GOT3 (cell line): ENCODE measurements at places on chromosomes 2 and 18.

GRCh38 chr18:3454365-3455089 is 4.6 kb downstream of the TGIF1 start:
- no peak for DNase-seq

GRCh38 chr18:70046207-70046606 is 98.5 kb upstream of the CD226 start:
- no peak for DNase-seq

DNA sequence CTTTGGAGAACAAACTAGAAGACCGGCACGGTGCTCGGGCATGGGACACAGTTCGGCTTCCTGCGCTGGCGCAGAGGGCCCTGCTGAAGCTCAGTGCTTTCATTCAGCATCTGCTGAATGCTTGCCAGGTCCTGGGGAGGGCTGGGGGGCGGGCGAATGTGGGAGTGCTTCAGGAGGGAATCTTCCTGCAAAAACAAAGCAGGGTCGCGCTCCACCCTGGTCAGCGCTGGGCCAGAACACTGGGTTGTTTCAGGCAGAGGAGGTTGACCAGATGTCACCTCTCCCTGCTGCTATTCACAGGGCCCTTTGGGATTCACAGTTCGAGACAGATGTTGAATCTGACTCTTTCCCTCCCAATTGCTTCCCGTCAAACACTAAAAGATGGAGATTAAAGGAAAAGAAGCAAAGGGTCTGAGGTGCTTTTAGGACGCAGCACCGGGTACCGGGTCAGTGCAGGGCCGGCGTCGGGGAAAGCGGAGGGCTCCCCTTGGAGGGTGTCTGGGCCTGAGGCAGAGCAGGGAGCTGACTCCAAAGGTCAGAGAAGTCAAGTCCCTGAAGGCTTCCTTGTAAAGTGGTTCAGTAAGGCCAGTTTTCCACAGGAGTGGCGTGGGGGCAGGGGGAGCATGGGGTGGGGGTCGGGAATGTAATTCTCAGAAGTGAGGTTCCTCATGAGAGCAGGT is 82.1 kb upstream of the PXDN start:
- no peak for DNase-seq

DNA sequence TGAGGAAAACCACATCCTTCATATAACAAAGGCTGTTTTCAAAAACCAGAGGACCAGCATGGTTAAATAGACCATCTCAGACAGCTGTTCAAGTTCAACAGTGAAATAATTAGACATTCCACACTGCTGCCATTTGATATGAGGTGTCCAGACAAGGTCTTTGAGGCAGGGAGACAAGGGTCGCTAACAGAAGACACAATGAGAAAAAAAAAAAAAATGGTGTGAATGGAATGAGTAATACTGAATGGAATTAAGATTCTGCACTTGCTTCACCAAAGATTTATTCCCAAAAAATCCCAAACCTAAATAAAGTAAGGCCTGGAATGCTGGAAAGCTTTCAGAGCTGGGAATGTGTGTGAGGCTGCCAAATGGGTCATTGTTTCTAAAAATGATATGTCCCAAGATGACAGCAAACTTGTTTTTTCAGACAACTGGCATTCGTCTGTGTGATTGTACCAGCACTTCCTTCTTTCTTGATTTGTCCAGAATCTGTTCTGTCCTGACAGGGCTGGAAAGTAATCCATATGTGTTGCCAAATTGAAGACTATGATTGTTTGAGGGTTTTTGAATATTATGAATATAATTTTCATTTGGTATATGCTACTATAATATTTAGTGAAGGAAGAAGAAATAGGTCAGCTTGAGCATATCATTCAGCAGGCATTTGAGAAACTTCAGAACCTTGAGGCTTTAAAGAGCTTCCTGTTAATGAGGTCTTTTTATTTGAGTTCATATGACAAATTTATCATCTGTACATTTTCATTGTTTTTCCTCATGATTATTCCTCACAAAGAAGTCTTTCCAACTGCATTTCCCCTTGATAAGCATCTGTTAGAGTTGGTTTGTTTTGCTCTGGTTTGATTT is 85.2 kb upstream of the ITGA4 start:
- DNase-seq: no peak

GRCh38 chr2:105697781-105698449 is 46.8 kb upstream of the NCK2 start:
- DNase-seq: no peak

DNA sequence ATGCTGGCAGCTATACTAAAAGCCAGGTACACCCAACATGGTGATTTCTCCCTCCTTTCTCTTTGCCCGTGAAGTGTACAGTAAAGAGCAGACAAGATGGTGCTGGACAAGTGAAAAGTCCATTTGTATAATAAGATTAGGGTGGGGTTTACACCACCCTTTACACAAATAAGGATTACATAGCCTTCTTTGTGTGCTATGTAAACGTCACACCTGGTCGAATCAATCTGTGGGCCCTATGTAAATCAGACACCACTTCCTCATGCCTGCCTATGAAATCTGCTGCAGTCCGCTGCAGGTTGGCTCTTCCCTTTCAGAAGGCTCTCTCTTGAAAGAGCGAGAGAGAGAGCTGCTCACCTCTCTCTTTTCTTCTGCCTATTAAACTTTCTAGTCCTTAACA is 1054.3 kb upstream of the SLC39A10 start:
- DNase-seq: no peak

GRCh38 chr18:62073461-62074281 is 113.2 kb downstream of the PIGN start:
- no peak for DNase-seq

GRCh38 chr2:230677201-230677946 is 35.3 kb upstream of the CAB39 start:
- DNase-seq: no peak

GRCh38 chr18:67451960-67452359 is 64.6 kb downstream of the DSEL start:
- DNase-seq: no peak

GRCh38 chr2:118048401-118048800 is 34.5 kb upstream of the CCDC93 start:
- DNase-seq: no peak

GRCh38 chr2:195279840-195280427 is 377.1 kb upstream of the SLC39A10 start:
- no peak for DNase-seq

GRCh38 chr2:170076189-170076588 is 101.8 kb upstream of the MYO3B start:
- DNase-seq: no peak

DNA sequence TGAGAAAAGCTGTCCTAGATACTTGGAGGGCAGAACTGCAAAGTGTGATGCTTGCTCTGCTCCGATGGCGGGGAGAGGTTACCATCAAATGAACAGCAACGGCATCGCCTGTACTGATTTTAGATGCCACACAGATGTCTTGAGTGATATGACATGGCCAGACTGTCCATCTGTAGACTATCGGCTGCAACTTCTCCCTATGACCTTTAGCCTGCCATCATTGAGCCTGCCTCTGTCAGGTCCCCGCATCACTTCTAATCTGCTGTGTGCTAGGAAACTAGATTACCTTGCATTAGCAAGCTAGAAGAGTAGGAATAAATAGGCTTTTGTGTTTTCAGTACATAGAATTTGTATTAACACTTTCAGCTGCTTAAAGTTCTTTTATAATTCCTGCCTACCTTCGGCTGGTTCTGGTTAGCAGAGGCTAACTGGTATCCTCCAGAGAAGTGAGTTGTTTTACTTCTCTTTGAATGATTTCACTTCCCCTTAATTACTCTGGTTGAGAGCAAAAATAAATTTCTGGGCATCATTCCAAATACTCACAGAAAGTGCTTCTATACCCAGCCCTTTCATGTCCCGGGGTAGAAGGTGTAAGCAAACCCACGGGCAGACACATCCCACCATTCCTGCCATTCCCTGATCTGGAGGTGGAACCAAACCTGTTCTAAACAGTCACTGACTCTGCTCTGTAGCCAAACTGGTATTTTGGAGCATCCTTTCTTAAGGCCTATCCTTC is 24.0 kb downstream of the GAREM2 start:
- DNase-seq: no peak

GRCh38 chr2:46521215-46521683 is 41.9 kb downstream of the TMEM247 start:
- DNase-seq: no peak

- no peak for DNase-seq
These were observed 126.3 kb downstream of the TPGS2 start for GRCh38 chr18:36702401-36703013.

GRCh38 chr18:56861244-56861643 is 210.1 kb downstream of the WDR7 start:
- DNase-seq: no peak

DNA sequence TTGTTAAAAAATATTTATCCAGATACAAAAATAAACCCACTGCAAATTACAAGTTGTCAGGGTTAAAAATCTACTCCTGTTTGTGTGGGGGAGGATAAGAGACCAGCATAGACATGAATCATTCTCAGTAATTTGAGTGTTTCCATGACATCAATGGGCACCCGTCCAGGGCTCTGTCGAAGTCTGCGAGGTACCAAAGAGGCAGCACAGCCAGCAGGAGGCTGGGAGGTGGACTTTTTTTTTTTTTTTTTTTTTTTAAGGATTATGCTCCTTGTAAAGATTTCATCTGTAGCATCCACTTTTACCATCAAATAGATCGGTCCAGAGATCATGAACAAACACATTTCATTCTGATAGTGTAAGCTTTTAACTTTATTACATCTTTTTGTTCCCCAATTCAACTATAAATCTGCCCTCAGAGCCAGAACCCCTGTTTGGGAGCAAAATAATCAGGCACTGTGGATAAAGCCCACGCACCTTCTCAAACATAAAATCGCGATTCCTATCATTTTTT is 182.0 kb downstream of the TCF4 start:
- DNase-seq: peak; percentile 1

- DNase-seq: no peak
These were observed 345.9 kb upstream of the SPHKAP start for GRCh38 chr2:228527197-228527881.

DNA sequence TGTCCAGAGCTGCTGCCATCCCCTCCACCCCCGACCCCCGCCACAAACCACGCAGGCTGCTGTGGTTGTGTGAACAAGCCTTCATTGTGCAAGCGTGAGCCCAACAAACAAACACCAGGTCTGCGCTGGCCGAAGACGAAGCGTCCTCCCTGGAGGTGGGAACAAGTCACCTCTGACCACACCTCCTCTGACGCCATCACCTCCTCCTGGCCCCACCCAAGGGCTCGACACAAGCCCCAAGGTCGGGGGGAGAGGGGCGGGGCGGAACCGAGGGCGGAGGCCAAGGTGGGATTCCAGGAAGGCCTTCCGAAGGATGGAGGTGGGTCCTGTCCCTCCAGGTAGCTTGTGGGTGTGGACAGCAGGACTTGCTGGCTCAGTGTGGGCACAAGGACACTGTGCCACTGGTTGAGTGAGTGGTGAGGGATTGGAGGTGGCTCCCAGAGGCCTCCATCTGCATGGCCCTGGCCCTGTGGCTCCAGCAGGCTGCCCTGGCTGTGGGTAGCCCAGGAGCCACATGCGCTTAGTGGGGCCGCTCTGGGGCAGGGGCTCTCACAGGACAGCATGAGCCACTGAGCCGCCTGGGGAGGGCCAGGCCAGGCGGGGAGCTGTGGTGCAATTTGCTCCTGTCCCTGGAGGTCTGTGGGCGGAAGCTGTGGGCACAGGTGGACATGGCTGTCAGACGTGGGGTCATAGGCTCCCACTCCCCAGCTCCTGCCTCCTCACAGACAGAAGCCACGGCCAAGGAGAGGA is 7.4 kb upstream of the GPR17 start:
- no peak for DNase-seq

DNA sequence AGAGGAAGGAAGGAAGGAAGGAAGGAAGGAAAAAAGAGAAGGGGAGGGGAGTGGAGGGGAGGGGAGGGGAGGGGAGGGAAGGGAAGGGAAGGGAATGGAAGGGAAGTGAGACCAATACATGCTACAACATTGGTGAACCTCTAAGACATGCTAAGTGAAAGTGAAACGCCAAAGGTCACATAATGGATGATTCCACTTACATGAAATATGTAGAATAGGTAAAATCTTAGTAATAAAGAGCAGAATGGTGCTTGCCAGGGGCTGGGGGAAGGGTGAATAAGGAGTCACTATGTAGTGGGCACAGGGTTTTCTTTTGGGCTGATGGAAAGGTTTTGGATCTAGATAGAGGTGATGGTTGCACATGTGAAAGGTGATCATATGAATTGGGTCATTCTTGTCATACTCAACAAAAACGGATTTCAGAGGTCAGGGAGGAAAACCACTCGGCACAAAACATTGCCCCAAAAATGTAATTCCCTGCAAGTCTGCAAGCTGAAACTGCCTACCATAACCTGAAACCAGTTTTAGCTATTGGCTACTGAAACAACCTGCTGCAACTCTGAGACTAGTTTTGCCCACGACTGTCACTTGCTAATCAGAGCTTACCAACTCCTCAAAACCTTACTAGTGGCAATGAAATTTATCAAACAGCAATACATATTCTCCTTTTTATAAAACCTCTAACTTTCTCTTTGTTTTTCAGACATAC is 59.2 kb downstream of the CCDC141 start:
- no peak for DNase-seq
